CD4-positive, alpha-beta T cell (primary cell): ENCODE measurements at places on chromosomes 3 and 15. TPM values are rescaled to one million over a fixed set of nuclear protein-coding genes. Genes with fewer than 3 reads are reported as not detected.

Gene CPN2
- total RNA-seq, result not detected

Gene CHRNB4
- total RNA-seq, result not detected

Gene CAPN3
- total RNA-seq, result 8.2 TPM

Gene RPL15
- total RNA-seq, result 2,331 TPM

DNA sequence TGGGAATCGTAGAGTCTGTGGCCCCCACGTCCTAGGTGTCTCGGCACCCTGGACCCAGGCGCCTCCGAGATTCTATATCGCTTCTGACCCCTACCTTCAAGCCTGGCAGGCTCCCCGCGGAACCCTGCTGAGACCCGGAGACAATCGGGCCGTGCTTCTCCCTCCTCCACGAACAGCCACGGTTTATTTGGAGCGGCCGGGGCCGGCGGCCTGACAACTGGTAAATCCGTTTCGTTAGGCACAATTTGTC, 1.4 kb downstream of the GATA2 start:
- DNase-seq, result no peak
- peaks cover 69% of the 10 kb centered on the region for H3K4me1 ChIP-seq
- H3K27me3 ChIP-seq, result peaks cover 66% of the 10 kb centered on the region
- H3K4me3 ChIP-seq, result no peak overlapping the region
- H3K36me3 ChIP-seq, result no peaks in the 10 kb centered on the region

DNA sequence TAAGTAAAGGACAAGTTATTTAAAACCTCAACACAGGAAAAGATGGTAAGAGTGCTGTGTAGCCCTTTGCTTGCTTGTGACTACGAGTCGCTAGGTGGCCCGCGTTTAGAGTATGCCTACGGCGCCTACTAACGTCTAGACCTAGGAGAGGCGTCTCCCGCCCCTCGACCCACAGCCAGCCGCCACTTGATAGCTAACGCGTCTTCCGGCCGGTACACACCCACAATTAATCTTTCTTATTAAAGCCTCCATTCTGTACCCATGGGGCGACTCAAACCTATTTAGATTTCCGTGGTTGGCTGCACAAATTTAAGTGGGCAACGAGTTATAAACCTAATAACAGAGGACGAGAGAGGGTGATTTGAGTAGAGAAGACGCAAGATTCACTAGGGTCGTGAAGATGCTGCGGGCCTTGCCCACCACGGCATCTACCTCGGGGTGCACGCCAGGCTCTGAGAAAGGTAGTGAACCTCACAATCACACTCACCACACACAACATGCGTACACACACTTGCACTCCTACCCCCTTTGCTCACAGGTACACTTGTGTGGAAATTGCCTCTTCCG, 12.0 kb downstream of the SOX2 start:
- no peaks in the 10 kb centered on the region for H3K36me3 ChIP-seq
- H3K27ac ChIP-seq, result no peak overlapping the region
- H3K4me1 ChIP-seq, result peaks cover 18% of the 10 kb centered on the region
- H3K27me3 ChIP-seq, result peaks cover 94% of the 10 kb centered on the region

GRCh38 chr15:66004618-66005262, 135.4 kb downstream of the RAB11A start:
- H3K27me3 ChIP-seq, result no peaks in the 10 kb centered on the region
- H3K36me3 ChIP-seq, result no peaks in the 10 kb centered on the region
- no peak for DNase-seq
- no peak overlapping the region for H3K4me3 ChIP-seq
- H3K4me1 ChIP-seq, result no peaks in the 10 kb centered on the region
- no peak overlapping the region for H3K27ac ChIP-seq

DNA sequence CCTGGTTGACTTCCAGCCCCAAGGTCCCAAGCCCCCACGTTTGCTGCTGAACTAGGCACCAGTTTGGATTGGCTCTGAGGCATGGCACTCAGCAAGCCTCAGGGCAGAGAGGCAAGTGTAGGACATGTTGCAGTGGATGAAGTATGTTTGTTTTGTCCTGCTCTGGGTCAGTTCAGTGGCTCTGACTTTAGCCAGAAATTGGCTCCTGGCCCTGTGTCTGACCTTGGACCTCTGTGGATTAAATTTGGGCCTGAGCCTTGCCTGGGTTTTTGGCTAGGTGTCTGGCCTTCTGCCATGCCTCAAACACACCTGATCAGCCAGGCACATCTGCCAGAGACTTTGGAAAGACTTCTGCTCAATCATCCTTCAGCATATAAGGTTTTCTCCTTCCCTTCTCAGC, 3.6 kb upstream of the MRAS start:
- peaks cover 20% of the 10 kb centered on the region for H3K27me3 ChIP-seq
- H3K4me1 ChIP-seq, result peaks cover 9% of the 10 kb centered on the region
- no peak overlapping the region for H3K4me3 ChIP-seq
- no peak for DNase-seq
- no peak overlapping the region for H3K27ac ChIP-seq
- H3K36me3 ChIP-seq, result no peaks in the 10 kb centered on the region
